Peyer's patch (tissue), 4 donors: ENCODE measurements at places on chromosomes 7 and 10.

- DNase-seq: no peak
These were observed 119.5 kb downstream of the RNF216 start for GRCh38 chr7:5661942-5662341.

DNA sequence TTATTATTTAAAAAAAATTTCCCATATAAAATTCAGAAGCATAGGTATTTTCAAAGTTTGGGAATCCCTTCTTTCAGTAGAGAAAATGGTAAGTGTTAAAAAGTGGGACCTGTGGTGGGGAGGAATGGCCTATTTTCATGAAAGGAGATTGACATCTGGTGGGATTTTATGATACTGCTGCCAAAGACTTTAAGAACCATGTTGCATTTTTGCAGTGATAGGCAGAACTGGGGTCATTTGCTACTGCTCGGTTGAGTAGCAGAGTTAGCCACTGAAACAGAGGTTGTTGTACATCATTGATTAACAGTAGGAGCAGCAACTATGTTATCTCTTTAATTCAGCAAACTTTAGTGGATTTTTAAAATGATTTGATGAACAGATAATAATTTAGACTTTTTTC, 4.4 kb downstream of the BICC1 start:
- no peak for DNase-seq

GRCh38 chr7:24701261-24702235, 55.7 kb downstream of the GSDME start:
- DNase-seq: no peak

DNA sequence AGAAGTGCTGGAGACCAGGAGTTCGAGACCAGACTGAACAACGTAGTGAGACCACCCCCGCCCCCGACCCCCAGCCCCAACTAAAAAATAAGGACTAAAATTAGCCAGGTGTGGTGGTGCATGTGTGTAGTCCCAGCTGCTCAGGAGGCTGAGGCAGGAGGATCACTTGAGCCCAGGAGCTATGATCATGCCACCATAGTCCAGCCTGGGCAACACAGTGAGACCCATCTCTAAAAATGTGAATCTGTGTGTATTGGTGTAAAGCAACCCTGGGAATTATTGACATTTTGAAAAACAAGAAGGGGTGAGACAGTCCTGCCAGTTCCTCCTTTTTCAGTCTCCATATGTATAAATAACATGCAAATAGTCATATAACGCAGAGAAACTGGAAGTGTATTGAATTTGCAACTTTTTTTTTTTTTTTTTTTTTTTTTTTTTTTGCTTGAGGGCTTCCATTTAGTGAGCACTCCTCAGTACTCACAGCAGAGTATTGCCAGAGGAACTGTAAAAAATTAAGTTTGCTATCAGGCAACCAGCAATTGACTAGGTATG, 3.4 kb upstream of the ITGB1 start:
- DNase-seq: no peak

DNA sequence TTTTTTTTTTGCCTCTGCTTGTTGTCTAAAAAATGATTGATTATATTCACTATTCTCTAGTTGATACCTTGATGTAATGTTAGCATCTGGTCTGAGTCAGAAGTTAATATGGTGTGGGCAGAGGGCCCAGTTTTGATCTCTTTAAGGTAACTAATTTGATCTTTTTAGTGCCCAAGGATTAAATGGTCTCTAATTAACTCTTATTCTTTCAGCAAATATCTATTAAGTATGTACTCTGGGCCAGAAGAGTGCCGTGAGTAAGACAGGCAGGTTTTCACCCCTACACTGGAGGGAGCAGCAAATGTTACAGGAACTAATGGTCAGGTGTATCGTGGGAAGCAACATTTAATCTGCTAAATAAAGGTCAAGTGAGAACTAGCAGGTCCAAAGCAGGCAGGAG, 144.6 kb upstream of the COL1A2 start:
- DNase-seq: no peak

GRCh38 chr7:100685049-100685605, 8.9 kb downstream of the GIGYF1 start:
- DNase-seq: peak; percentile 8

DNA sequence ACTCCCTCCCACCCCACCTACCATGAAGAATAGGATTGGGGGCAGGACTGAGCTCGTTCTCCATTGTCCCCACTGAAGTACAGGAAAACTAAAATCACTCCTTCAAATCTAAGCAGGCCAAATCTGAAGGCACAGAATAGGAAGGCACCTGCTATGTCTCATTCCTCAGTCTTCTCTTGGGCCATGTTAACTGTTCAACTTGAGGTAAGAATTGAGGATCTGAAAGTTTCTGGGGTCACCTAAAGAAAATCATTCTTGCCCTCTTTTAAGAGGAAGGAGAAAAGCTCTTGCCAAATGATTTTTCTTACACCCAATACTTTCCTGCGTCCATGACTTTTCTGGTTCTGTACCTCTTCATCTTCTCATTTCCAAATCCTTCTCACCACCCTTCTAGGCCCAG, 4.9 kb downstream of the CPN1 start:
- no peak for DNase-seq

DNA sequence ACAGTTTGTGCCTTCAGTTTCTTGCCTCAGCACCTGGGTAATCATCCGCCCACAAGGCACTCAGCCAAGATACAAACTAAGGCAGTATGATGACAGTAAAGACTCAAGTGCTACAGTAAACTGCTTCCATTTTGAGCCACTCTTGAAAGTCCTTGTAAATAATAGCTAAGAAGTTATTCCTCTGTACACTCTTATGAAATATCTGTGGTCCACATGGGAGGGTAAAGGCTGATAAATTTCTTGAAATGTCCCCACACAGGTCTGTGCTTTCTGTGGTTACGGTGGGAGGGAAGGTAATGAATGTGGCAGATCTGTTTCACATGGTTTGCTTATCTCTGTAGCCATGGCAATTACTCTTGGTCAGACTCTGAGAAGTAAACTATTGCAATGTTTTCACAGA, 551.0 kb upstream of the ZWINT start:
- no peak for DNase-seq

- DNase-seq: no peak
These were observed 33.6 kb downstream of the JMJD1C start for GRCh38 chr10:63431962-63432797.

DNA sequence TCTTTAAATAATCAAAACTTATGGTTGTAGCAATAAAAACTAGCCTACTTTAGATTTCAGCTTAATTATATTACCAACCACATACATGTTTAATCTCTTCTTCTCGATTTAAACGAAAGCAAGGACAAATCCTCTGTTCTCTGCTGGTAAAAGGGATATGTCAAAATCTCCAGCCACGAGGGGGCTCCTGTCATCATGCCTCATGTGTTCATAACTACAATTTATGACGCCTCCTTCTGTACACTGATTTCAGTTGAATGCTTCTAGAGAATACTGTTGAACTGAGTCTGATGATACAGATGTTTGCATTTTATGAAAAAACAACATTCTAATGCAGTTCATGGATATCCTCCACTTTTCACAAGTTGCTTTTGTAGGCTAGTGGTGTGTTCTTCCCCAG, 220.0 kb upstream of the DPP6 start:
- DNase-seq: no peak

DNA sequence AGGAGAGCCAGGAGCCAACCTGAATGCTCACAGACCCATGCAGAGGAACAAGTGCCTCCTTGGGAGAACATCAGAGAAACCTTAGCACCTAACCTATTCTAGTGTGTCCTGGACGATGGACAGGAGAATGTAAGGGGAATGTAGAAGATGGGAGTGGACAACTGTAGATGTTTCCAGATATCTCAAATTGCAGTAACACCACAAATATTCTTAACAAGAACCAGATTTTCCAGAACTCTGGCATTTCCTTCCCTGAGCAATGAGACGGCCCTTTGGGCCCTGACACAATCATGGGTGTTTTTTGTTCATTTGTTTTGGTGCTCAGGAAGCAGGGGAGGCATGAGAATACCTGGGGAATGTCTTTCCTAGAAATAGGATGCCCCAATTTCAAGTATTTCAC, 196.1 kb upstream of the PRSS1 start:
- DNase-seq: no peak

DNA sequence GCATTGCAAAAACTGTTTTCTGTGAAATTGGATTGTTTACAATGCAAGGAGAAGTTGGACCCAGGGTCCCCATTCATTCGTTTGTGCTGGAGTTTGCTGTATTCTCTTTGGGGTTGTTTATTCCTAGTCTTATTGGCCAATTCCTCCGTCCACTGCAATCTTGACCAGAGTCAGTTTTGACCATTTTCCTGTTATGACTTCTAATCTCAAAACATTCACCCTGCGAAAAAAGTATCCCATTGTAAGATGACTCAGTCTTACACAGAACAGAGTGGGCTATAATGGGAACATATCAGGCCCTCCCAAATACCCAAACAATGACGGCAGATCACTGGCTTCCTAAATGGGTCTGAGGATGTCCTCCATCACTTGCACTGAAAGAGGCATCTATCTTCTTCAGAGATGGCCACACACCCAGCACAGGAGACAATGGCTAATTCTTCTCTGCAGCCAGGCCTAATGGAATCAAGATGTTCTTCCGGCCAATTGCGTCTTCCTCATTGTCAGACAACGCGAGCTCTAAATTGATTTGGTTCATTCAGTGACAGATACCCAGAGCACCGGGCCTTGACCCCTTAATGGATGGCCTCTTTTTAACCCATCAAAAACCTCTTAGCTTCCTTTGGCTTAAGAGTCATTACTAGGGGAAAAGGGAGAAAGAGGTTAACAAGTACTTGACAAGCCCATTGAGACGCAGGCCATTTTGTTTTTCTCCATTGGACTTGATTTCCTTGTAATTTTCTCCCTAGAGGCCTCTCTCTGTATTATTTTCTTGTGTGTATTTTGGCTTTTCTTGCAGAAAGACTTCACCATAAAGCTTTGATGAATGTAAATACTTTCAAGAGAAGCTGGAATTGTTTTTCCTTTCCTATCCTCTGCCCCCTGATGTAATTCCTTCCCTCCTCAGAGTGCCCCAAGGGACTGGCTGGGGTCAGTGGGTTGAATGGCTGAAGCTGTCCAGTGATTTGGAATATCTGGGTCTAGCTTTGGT, 129.6 kb downstream of the PRPF18 start:
- no peak for DNase-seq

DNA sequence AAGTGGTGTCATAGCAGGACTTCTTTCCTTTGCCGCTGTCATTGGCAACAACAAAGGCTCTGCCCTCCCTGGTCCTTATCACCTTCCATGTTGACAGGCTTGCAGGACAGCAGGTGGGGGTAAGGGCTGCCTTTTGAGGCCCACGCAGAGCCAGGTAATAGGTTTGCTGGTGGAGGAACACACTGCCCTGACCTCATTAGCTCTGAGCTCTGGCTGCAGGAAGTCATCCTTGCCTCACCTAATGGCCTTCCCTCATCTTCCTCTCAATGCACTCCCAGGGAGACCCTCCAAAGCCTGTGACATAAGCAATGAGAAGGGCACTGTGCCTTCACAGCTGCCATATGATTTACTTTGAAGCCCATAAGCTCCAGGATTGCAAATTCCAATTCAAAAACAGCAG, 1205.2 kb upstream of the AUTS2 start:
- no peak for DNase-seq

DNA sequence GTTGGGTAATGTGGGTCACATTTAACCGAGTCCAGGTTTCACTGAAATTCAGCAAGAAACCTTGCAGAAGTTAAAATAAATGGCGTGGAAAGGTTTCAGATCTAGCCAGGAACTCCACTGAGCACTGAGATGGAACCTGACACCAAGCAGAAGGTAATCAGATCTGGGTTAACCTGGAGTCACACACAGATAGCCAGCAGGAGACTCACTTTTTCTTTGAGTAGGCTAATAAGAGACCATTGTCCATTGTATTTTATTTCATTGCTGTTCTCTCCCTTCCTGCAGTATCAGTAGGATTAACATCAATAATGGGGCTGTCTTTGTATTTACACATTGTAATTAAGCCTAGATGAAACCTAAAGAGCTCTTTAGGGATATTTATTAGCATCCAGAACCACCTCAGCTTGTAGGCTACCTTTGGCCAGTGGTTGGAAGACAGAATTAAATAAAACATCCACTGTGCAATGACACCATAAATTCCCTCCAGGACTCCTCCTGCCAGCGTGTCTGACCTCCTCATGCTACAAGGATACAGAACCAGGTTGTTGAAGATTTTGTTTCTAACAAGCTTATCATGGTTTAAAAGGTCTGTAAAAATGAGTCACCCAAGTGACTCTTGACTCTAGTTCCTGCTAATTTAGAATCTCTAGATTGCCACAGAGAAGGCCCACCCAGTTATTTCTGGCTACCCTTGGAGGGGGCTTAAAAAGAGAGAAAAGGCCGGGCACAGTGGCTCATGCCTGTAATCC, 151.1 kb downstream of the SORCS1 start:
- no peak for DNase-seq

DNA sequence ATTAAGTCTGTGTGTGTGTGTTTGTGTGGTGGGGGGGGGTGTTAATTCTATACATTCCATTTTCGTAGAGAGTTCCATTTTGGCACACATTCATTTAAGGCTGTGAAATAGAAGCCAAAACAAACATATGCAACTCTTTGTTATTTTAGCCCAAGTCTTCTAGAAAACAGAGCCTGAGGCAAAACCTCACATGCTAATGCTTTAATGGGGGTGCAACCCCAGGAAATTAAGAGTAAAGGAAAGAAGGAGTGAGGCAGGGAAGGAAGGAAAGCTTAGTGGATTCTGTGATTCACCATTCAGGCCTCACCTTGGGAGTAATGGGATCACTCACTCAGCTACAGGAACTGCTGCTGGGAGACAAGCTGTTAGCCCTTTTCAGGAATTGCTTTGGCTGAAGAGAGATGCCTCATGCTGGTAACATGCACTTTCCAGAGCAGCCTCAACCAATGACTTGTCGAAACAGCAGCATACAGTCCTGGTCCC, 73.0 kb upstream of the CTTNBP2 start:
- DNase-seq: no peak

- DNase-seq: no peak
These were observed 49.3 kb upstream of the HBP1 start for GRCh38 chr7:107119376-107120105.
